ENCODE measurements at places on chromosomes 7 and 10.

- DNase-seq = peak; percentile 56
These were observed 1.6 kb downstream of the HOXA3 start for GRCh38 chr7:27150568-27151340.

DNA sequence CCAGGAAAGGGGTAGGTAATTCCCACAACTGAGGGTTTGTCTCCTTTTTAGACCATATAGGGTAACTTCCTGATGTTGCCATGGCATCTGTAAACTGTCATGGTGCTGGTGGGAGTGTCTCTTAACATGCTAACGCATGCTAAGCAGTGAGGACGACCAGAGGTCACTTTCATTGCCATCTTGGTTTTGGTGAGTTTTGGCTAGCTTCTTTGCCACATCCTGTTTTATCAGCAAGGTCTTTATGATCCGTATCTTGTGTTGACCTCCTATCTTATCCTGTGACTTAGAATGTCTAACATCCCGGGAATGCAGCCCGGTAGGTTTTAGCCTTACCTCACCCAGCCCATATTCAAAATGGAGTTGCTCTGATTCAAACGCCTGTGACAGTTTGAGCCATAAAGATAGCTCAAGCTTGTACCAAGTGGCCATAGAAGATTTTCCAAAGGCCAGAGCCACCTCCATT is 176.0 kb upstream of the NAMPT start:
- no peak for DNase-seq

DNA sequence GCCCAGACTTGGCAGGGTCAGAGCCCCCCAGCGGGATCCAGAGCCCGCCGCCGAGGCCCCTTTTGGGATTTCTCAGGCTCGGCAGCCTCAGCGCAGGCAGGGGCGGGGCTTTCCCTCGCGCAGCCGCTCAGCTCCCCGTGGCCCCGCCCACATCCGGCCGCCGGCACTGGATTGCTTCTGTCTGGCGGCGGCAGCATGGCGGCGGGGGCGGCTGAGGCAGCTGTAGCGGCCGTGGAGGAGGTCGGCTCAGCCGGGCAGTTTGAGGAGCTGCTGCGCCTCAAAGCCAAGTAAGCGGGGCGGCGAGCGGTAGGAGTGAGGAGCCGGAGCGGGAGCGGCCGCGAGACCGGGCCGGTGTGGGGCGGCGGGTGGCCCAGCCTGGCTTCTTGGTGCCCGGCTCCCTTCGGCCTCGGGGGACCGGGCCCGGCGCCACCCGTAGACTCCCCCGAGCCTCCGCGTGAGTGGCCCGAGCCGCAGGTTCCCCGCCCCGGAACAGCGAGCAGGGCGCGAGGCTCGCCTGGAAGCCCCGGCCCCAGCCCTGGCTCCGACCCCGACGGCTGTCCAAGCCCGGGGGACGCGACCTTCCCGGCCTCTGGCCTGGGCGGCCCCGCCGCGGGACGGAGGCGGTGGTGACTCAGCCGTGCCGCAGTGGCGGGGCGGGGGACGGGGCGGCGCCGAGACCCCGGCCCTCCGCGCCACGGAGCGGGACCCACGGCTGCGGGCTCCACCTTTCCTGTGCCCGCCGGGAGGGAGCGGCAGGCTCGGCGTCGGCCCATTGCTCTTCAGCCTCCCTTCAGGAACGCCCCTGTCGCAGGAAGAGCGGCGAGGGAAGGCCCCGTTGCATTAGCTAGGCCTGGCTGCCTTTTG is at the start of gene GLRX3:
Gene GLRX3, plus strand, starts transcription at position 166 of the 864 bp plus-strand sequence. Its CDS starts 30 bp downstream, at position 196.
- peak; percentile 77 for DNase-seq

GRCh38 chr7:108067844-108068243 is 62.3 kb downstream of the LAMB4 start:
- DNase-seq = no peak

- no peak for DNase-seq
These were observed 7.8 kb downstream of the GPER1 start for GRCh38 chr7:1095621-1096155.

- peak; percentile 32 for DNase-seq
These were observed 388.2 kb upstream of the AKR1E2 start for GRCh38 chr10:4437791-4438190.

- no peak for DNase-seq
These were observed 2.9 kb downstream of the TWIST1 start for GRCh38 chr7:19114551-19114855.

DNA sequence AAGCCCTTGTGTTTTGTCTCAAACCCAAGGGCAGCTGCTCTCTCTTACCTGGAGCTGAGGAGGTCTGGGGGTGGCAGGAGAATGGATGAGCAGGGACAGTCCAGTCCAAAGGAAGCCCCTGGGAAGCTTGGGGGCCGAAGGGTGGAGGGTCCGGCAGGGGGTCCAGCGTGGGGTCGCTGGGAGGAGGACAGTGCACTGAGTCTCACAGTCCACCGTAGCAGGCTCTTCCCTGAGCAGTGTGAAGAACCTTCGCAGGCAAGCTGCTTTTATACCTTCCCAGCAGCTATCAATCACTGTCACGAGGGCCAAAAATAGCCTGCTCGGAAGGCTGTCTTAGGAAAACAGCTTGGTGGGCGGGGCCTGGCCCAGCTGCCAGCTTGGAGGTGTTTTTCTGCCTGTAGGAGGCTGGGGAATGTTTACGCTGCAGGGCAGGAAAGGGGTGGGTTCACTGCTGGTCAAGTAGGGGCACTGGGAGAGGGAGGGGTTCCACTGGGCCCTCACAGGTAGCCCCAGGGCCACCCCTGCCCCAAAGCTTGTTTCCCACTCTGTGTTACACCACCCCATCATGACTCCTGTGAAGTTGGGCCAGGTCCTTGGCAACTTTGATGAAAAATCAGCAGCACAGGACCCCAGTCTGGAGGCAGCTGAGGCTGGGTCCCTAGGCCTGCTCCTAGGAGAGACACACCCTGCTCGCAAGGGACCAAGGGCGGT is at the start of gene DEPP1:
Gene DEPP1, minus strand, starts transcription at position 240 of the 711 bp plus-strand sequence. CDS start 779 bp downstream, outside the sequence.
- peak; percentile 10 for DNase-seq

GRCh38 chr10:7388602-7389001 is 22.2 kb downstream of the SFMBT2 start:
- DNase-seq = no peak

- no peak for DNase-seq
These were observed 77.6 kb upstream of the IMMP2L start for GRCh38 chr7:111639934-111640333.

DNA sequence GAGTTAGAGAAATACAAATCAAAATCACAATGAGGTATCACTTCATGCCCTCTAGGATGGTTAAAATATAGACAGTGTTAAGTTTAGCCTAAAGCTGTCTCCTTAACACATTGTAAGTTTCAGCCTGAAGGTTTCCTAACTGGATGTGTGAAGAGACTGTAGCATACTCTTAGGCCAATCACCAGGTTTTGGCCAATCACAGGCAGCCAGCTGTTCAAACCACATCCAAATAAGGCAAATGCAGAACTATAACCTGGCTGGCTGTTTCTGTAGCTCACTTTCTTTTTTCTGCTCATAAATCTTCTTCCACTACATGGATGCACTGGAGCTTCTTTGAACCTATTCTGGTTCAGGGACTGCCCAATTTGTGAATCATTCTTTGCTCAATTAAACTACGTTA is 19.7 kb downstream of the ESYT2 start:
- DNase-seq = peak; percentile 92

DNA sequence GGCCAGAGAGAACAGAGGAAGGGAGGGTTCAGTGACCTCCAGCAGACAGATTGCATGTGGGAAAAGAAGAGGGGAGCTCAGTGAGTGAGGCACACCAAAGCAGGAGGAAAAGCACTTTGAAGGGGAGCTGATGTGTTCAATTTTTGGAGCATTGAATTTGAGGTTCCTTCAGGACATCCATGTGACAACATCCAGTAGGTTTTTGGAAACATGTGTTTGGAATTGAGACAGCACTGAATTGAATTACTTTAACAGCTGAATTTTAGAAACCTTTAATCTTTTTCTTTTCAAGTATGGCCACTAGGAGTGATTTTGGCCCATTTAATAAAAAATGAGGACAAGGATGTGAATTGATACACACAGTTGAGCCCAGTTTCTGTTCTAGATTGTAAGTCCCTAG is 101.8 kb upstream of the SEC61G start:
- no peak for DNase-seq

GRCh38 chr7:15105711-15106110 is 203.2 kb upstream of the DGKB start:
- DNase-seq = no peak

- DNase-seq = peak; percentile 75
These were observed 16.0 kb downstream of the SND1 start for GRCh38 chr7:127667759-127668530.

- DNase-seq = no peak
These were observed 1.5 kb downstream of the ANK3 start for GRCh38 chr10:60388116-60388625.

GRCh38 chr10:107966826-107967225 is 802.3 kb upstream of the SORCS1 start:
- no peak for DNase-seq

- DNase-seq = no peak
These were observed 165.7 kb downstream of the CPEB3 start for GRCh38 chr10:92125144-92125543.

- DNase-seq = no peak
These were observed 179.2 kb downstream of the DYNC1I1 start for GRCh38 chr7:95951531-95951930.

DNA sequence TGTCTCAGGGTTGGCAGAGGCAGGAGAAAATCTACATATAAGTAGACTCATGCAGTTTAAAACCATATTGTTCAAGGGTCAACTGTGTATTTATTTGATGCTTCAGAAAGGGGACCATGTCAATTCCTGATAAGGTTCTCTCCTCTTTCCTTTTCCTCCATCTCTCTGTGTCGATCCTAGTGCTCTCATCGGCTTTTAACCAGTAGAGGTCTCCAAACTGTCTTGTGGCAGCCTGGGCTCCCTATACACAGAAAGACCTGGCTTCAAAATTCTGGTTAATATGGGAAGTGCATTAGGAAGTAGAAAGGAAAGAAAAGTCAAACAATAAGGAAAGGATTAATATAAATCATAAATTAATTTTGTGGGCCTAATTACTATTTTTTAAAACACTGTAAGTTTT is 304.4 kb upstream of the C7orf33 start:
- peak; percentile 2 for DNase-seq

- DNase-seq = no peak
These were observed 101.5 kb upstream of the TAS2R16 start for GRCh38 chr7:123096976-123097375.

DNA sequence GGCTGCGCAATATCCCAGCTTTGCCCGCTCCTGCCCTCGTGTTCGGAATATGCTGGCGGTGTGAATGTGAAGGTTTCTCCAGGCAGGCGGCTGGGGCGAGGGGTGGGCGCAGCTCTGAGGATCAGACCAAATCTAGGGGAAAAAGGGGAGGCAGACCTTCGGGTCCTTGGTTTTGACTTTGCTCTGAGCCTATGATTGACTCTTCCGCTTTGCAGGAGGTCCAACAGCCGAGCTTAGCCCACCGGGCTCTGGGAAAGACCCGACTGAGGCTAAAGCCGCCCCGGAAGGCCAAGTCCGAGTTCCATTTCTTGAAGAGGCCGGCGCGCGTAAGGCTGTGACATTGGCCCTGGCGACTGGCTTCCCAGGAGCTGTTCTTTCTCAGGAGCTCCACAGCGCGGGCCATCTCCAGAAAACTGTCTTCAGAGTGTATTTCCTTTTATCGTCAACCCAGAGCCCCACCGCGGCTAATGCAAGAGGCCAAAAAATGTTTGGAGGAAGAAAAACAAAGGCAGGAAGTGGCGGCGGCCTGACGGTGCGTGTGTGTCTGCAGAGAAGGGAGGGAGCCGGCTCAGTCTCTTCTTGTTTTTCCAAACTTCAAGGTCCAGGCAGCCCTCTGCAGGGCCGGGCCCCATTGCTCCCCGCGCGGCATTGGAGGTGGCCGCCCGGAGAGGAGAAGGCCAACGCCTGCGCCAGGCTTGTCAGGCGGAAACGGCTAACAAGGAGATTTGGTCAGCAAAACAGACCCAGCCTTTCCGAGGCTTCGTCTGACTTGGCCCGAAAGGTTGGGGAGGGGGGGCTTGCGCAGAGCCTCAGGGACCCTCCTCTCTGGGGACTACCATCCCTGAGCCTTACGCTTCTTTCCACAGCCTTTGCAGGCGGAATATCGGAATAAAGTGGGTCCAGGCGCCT is 3.6 kb upstream of the HOXA11 start:
- peak; percentile 55 for DNase-seq

- no peak for DNase-seq
These were observed 3.8 kb downstream of the NFE2L3 start for GRCh38 chr7:26155531-26156375.

DNA sequence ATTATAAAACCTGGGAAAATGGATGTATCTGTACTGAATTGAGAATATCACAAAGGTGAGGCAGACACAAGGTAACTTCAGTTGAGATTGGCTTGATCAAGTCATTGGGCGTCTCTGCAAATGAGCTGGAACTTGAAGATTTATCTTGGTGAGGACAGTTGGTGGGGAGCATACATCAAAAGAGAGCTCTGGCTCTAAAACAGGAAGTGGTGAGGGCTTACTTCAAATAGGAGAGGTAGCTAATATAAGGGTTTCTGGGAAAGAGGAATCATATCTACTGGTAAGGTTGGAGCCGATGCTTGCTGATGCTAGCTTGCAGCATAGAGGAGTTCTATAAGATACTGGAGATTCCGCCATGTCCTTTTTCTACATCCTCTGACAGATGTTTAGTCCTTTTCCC is 39.9 kb upstream of the FGL2 start:
- DNase-seq = peak; percentile 91

- DNase-seq = no peak
These were observed 10.8 kb downstream of the MTERF1 start for GRCh38 chr7:91869661-91870060.

DNA sequence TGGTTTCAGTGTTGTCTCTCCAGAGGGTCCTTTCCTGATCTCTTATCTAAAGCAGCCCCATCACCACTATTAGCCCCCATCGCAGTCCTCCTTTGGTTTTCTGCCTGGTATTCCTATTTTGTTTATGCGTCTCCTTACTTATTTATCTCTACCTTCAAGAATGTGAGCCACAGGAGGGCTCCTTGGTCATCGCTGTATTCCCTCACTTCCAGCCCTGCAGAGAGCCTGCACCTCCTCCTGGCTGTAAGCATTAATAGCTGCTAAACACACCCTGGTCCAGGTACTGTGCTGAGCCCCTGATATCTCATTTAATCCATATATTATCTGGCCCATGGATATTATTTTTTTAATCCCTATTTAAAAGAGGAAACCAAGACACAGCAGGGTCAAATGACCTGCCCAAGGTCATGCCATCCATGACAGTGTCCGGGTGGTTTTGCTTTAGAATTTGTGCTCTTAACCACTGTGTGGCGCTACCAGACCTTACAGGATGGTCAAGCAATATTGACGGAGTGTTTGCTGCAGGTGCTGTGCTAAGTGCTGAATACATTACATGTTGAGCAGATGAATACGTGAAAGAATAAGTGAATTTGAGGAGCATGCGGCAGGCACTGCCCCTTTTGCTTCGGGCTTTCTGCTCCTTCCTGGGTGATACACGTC is 227.2 kb downstream of the ADAM12 start:
- DNase-seq = no peak

DNA sequence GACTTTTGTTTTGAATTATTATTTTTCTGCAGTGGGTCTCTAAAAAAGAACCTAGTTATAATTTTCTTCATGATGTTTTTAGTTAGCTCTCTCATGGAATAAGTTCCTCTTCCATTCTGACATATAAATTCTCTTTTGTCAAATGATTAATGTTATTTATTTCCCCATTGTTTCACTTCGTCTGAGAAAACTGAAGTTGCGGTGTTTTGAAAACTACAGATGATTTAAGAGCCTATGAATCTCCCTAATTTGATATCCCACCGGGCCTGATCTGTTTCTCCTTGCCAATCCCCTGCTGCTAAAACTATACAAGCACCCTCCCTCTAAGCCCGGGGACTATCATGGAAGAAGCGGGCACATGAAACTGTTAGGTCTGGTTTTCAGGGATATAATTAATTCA is 41.4 kb downstream of the HTR7 start:
- DNase-seq = peak; percentile 76
